Activated naive CD8-positive, alpha-beta T cell treated with anti-CD3 and anti-CD28 coated beads for 36 hours (primary cell): ENCODE measurements at places on chromosomes 5 and 9. TPM values are rescaled to one million over a fixed set of nuclear protein-coding genes. Genes with fewer than 3 reads are reported as not detected.

DNA sequence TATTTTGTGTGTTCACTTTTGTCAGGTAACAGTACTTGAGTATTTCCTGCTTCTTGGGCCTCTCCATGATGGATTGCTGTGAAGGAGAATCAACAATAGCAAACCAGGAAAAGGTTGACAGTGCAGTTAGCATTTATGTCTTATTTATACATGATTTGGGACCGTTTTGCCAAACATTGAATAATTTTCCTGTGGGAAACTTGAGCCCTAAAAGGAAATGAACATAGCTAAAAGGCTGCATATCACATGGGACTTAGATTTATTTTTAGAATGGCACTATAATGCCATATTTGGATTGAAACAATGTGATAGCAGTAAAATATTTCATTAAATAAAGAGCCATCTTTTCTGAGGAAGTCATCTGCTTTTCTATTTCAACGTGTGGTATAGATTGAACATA, 15.3 kb downstream of the GPR21 start:
- H3K4me3 ChIP-seq = no peak overlapping the region
- H3K27ac ChIP-seq = no peak overlapping the region
- DNase-seq = no peak

- H3K4me1 ChIP-seq = peaks cover 5% of the 10 kb centered on the region
- H3K36me3 ChIP-seq = peaks cover 9% of the 10 kb centered on the region
- no peaks in the 10 kb centered on the region for H3K27me3 ChIP-seq
- H3K4me3 ChIP-seq = no peak overlapping the region
- DNase-seq = no peak
These were observed 6.3 kb downstream of the DOLK start for GRCh38 chr9:128940946-128941755.

GRCh38 chr5:43045236-43045635, 5.1 kb upstream of the ANXA2R start:
- H3K4me1 ChIP-seq = peaks cover 49% of the 10 kb centered on the region
- no peak for DNase-seq
- peak overlapping the region; percentile 25 for H3K27ac ChIP-seq
- peaks cover 13% of the 10 kb centered on the region for H3K36me3 ChIP-seq
- no peaks in the 10 kb centered on the region for H3K27me3 ChIP-seq

GRCh38 chr5:172999372-172999973, 15.9 kb downstream of the ATP6V0E1 start:
- H3K36me3 ChIP-seq = peaks cover 55% of the 10 kb centered on the region
- H3K4me3 ChIP-seq = no peak overlapping the region
- no peak for DNase-seq
- H3K4me1 ChIP-seq = peaks cover 73% of the 10 kb centered on the region
- no peaks in the 10 kb centered on the region for H3K27me3 ChIP-seq
- H3K27ac ChIP-seq = no peak overlapping the region

- DNase-seq = no peak
- no peak overlapping the region for H3K4me3 ChIP-seq
- peaks cover 4% of the 10 kb centered on the region for H3K27me3 ChIP-seq
- H3K4me1 ChIP-seq = peaks cover 9% of the 10 kb centered on the region
- no peak overlapping the region for H3K27ac ChIP-seq
These were observed 162.8 kb downstream of the PJA2 start for GRCh38 chr5:109246841-109247592.

DNA sequence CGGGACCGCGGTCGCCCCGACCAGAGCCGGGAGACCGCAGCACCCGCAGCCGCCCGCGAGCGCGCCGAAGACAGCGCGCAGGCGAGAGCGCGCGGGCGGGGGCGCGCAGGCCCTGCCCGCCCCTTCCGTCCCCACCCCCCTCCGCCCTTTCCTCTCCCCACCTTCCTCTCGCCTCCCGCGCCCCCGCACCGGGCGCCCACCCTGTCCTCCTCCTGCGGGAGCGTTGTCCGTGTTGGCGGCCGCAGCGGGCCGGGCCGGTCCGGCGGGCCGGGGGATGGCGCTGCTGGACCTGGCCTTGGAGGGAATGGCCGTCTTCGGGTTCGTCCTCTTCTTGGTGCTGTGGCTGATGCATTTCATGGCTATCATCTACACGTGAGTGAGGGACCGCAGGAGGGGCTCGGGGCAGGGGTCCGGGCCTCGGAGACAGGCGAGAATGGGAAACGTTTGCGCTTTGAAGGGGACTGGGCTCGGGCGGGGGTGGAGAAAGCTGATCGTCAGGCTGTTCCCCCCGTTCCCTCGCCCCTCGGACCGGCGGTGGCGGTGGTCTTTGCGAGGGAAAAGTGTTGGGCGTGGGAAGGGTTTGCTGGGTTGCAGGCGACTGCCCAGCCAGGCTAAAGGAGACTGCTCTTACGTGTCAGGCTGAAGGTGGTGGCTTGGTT, 457 bp downstream of the UGCG start:
- no peaks in the 10 kb centered on the region for H3K36me3 ChIP-seq

MELK gene
- total RNA-seq = 46.9 TPM

ADAMTSL2 gene
- total RNA-seq = 0.29 TPM

GPR150 gene
- 0.52 TPM for total RNA-seq
